ENCODE measurements at places on chromosomes 6 and 20.

DNA sequence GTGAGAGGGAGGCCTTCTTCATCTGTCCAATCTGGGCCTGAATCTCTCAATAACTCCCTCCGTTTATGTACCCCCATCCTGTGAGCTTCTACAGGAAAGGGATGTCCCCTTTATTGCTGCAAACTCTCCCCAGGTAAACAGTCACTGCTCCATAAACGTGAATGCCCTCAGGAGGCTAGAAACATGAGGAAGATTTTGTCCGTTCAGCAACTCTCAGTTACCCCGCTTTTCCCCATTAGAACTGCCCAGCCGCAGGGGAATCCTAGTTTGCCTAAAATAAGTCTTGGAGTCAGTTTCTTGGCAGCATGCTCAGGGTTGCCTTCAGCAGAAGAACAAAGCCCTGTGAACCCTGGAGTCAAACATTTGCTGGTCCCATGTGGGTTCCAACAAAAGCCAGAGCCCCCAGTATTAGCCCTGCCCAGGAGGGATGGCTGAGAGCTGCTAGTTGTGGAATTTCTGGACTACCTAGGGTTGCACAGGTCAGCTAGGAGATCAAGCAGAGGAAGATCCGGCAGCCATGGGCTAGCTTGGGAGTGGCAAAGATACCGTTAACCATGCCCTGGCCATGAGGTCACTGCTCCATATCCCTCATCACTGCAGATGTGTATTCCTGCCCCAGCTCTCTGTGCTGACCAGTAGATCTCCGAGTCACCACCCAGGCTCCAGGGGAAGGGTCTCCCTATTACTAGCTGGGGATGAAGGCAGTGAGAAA lies 640 bp downstream of the LRRN4 start:
- DNase-seq = no peak

GRCh38 chr6:40302856-40303454 lies 284.2 kb downstream of the LRFN2 start:
- DNase-seq = no peak

DNA sequence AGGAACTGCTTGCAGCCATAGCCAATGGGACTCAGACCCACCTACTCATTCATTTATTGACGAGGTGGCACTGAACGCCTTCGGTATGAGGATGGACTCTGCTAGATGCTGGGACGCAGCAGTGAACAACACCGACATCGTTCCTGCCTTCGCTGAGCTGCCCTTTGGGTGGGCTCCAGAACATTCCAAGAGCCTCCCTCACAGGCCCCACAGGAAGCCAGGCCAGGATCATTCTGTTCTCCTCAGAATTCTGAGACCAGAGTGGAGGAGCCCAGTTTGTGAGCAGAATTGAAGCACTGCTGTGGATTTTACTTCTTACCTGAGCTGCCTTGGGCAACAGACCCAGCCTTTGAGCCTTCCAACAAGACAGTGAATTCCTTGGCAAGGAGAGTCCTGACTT lies 82.1 kb downstream of the KCNB1 start:
- DNase-seq = no peak

DNA sequence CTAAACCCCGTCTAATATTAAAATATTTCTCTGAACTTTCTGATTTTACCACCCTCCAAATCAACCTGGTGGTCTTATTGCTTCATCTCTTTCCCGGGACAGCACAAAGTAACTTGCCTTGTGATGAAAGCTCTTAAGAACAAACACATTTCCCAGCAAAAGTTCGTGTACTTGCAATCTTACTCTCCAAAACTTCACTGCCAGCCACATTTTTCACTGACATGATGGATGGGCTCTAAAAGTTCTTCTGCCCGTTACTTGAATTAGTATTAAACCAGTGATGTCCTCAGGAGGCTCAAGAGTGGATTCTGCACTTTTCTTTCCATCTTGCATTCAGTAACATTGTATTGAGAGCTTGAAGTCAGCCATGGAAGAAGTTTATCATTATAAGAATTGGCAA lies 731.6 kb upstream of the GJE1 start:
- no peak for DNase-seq

- no peak for DNase-seq
Observed at GRCh38 chr6:2529211-2529719, 221.5 kb downstream of the MYLK4 start.
